ENCODE measurements at places on chromosomes 1 and 21.

DNA sequence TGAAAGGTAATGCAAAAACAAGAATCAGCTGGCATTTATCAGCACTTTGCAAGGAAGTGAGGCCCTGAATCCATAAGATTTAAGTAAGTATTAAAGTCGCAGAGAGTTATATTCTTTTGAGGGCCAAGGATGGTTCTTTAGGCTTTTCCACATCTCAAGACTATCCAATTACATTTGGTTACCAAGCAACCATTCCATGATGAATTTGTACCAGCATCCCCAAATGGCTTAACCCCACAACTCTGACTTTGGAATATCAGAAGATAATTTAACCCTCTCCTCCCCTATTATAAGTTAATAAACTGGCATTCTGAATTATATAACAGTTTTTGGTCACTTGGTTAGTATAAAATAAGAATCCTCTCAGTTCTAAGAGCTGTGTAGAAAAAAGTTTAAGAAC is 2.8 kb downstream of the PHTF1 start:
- no peak for DNase-seq

DNA sequence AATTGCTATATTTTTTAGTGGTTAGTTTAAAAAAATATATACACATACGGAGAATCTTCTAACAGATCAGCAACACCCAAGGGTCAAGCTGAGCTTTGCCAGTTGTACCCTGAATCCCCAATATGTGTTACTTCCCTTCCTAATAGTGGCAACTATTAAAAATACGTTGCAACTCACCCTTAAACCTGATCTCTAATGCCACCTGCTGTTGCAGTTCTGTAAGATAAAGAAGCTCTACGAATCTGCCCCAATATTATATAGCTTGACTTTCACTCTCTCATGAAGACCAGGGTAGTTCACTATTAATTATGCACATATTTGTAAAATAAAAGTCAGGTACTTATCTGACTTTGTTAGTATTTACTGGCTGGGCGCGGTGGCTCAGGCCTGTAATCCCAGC is 58.4 kb downstream of the ASH1L start:
- peak; percentile 29 for DNase-seq

GRCh38 chr1:244273845-244274619 is 177.7 kb downstream of the ADSS2 start:
- DNase-seq: peak; percentile 100

DNA sequence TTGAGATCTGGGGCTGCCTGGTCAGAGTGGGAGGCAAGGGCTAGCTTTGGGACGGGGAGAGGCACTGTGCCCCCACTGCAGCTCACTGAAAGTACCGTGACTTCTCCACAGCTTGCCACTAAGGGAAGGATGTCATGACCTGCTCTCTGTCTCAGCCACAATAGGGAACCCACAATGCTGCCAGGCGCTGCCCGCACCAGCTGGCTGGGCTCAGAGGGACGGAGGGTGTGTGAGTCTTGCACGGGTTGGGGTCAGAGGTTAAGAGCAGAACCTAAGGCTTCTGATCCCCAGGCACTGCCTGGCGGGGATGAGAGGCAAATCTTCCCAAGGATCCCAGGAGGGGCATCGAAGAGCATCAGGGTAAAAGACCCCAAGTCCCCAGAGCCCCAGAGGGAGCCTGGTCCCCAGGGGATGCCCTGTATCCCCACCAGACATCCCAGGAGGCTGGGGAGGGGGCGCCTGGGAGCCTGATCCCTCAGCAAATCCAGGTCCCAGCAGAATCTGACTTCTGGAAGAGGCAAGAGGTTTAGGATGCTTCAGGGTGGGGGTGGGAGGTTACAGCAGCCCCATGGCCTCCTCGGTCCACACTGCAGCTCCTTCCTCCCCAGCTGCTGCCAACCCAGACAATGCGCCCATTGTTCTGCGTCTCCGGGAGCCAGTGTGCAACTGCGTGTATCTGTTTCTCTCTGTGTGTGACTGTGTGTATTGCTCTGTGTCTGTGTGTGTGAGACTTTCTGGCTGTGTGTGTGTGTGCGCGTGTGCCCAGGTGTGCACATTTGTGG is 2.0 kb upstream of the MARCKSL1 start:
- no peak for DNase-seq

DNA sequence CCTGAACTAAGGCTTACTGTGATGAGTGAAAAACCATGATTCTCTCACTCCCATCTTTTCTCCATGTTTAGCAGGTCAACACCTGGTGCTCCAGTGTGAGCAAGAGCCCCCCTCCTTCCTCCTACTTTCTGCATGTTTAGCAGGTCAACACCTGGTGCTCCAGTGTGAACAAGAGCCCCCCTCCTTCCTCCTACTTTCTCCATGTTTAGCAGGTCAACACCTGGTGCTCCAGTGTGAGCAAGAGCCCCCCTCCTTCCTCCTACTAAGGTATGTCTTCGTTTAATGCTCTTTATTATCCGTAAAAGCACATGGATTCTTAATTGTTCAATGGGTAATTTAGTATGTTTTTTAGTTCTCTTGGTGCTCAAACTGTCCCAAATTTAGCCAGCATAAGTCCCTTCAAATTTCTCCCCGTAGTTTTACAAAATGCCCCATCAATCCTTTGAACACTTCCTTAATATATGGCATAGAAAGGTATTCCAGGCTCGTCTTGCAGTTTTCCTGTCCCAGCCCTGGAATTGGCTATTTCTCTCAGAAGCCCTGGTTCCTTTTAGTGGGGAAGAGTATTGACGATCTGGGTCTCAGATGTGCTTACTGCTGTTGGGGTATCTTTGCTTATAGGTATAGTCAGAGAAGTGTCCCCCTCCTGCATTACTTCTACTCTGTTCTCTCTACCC is 760.8 kb upstream of the TPTE start:
- DNase-seq: no peak

DNA sequence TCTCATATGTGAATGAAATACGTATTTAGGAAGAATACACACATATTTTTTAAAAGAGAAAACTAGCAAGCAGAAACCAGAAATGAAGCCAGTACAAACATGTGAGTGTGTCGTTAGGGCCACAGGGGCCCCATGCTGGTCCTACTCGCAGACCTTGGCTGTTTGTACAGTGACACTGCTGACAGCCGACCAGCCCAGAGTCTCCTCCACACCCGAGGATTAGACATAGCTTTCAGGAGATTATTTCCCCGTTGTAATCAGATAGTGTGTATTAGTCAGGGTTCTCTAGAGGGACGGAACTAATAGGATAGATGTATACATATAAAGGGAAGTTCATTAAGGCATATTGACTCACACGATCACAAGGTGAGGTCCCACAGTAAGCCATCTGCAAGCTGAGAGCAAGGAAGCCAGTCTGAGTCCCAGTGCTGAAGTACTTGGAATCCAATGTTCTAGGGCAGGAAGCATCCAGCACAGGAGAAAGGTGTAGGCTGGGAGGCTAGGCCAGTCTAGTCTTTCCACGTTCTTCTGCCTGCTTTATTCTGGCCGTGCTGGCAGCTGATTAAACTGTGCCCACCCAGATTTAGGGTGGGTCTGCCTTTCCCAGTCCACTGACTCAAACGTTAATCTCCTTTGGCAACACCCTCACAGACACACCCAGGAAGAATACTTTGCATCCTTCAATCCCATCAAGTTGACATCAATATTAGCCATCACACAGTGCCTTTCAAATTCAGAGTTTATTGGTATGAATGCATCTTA is 51.2 kb downstream of the DIP2A start:
- no peak for DNase-seq

GRCh38 chr1:95953015-95953414 is 719.0 kb downstream of the RWDD3 start:
- DNase-seq: peak; percentile 31

DNA sequence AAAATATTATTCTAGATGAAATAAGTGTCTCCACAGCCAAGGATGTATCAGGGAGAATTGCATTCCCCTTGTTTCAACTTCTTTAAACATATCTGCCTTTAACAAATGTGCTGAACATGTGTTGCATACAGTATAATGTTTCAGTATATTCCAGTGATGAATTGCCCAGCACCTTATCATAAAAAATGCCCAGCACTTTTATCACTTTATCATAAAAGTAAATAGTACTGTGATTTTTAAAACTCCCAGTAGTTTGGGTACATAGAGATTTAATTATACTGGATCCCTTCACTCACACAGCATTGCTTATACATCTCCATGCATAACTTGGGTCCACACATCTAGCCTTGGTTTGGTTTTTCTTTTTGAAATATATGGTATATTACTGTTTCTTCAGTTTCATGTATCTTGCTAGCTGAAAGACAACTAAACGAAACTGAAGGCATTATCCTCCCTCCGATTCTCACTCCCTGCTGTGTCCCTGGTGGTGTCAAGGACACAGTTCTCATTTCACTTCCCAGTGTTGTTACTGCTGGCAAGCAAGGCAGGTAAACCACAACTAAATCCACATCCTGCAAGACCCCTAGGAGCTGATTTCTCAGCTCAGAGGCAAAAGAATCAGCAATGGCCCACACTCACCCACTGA is 118.2 kb upstream of the SLC44A3 start:
- DNase-seq: no peak

- no peak for DNase-seq
These were observed 19.9 kb upstream of the NRIP1 start for GRCh38 chr21:15084668-15085067.

DNA sequence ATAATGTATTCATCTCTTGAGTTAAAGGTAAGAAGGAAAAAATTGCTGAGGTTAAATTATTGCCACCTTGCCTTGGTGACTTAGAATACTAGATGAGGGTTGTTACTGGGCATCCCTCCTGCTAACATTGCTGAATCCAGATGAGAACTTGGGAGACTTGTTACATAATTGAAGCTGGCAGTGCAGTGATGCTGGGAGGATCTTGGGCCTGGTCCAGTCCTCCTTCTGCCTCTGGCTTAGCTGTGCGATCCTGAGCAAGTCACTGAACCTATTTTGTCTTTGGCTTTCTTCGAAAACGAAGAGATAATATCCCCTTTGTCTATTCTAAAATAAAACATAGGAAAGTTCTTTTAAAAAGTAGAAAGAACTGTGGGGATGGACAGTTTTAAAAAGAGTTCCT is 244.9 kb upstream of the NRIP1 start:
- no peak for DNase-seq

- no peak for DNase-seq
These were observed 24.2 kb upstream of the CTPS1 start for GRCh38 chr1:40955266-40955665.

DNA sequence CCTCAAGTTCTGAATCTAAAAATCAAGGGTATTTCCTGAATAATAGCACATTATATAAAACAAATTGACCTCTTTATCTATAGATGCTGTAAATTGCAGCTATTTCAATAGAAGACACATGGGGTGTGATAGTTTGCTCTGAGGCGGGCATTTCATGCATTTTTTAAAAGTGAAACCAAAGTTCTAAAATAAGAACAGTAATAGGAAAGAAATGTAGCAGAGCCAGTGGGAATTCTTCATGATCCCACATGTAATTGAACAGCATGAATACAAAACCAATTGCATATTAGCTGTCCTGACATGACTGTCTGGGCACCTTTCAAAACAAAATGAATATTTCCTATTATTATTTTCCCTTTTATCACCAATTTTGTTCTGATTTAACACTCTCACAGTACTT is 85.0 kb downstream of the RGS21 start:
- DNase-seq: peak; percentile 80

DNA sequence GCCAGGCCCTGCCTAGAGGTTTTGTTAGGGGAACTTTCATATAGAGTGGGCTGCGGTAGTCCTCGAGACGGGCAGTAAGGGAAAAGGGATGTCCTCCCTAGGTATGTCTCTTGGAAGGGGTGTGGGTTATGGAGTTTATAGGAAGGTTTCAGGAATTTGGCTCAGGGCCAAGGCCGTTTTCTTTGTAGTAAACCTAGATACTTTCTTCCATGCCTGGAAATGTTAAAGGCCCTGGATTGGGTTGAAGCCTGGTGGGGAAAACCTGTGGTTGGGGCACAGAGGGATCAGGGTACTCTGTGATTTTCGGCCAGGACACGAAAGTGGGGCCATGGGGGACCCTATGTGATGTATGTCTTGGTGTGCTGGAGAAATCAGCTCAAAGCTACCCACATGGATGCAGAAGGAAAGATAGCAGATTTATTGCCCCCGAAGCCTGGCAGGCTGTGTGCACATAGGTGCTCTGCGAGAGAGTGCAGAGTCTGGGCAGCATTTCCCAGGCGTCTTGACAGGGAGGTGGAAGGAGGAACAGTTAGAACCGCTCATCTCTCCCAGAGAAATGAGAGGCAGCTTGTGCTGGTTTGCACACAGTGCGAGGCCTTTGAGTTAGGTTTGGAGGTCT is 1.7 kb downstream of the SNAP47 start:
- DNase-seq: no peak

GRCh38 chr21:16367079-16367478 is 637.3 kb downstream of the USP25 start:
- no peak for DNase-seq

DNA sequence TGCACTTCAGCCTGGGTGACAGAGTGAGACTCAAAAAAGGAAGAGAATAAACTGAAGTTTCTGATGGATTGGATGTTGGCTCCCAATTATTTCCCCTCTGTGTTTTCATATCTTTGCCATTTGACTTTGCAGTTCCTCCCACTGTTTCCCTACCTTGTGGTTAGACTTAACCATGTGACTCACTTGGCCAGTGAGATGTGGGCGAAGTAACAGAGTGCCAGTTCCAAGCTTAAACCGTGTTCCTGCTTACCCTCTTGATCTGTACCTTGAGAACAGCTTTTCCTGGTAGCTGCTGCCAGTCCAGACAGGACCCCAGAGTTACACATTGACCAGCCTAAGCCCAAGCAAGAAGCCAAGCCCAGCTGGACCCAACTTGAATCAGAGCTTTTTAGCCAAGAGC is 323.4 kb downstream of the LTN1 start:
- DNase-seq: no peak

- DNase-seq: no peak
These were observed 13.7 kb downstream of the PTPRU start for GRCh38 chr1:29249951-29250581.

GRCh38 chr21:39006571-39007311 is 176.5 kb downstream of the PSMG1 start:
- DNase-seq: no peak

DNA sequence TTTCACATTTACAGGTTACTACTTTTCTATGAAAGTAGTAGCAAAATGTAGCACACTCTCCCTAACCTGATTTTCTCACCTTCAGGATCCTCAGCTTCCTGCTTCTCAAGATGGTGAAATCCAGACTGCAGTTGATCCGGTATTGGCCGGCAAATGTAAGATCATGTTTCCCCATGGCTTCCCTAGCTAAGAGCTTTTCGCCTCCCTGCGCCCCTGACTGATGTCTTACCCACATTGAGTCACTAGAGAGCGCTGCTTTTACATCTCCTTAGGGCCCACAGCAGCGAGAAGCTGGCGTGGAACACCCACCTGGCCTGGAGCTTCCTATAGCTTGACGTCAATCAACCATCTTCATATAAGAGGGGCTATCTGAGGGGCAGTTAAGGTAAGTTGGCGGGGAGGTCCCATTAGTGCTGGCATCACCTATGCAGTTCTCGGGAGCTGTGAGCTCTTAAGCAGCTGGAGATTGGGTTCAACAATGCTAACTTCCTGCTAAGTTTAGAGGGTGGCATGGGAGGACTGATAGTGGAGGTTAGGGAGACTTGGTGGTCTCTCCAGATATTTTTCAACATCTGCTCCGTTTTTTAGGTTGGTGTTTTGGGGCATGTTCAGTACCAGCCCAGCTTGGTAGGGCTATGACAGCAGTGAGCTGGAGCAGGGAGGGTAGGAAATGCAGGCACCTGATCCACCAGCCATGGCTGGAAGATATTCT is 5.5 kb downstream of the PTPN7 start:
- peak; percentile 57 for DNase-seq

Measured in fibroblast of skin of abdomen (primary cell).